Amygdala (tissue), 56 donors: ENCODE measurements at places on chromosomes 2 and 18.

DNA sequence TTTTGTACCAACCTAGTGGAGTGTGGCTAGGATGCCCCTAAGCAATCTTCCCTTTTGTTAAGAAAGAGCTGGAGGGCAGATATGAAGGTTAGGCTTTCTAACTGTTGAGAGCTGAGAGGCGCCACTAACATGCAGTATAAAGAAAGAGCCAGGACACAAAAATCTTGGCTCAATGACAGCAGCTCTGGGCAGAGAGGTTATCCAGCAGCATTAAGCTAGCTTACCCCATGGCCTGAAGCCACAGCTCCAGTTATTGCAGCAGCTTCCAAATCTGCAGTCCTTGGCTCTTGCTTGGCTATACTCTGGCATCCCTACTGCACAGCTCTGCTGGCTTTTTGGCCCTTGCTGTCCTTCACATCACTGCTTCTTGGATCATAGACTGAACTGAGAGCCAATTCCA, 213.4 kb downstream of the GPD2 start:
- DNase-seq: no peak

- no peak for DNase-seq
Observed at GRCh38 chr18:55407191-55407590, 180.8 kb downstream of the TCF4 start.

DNA sequence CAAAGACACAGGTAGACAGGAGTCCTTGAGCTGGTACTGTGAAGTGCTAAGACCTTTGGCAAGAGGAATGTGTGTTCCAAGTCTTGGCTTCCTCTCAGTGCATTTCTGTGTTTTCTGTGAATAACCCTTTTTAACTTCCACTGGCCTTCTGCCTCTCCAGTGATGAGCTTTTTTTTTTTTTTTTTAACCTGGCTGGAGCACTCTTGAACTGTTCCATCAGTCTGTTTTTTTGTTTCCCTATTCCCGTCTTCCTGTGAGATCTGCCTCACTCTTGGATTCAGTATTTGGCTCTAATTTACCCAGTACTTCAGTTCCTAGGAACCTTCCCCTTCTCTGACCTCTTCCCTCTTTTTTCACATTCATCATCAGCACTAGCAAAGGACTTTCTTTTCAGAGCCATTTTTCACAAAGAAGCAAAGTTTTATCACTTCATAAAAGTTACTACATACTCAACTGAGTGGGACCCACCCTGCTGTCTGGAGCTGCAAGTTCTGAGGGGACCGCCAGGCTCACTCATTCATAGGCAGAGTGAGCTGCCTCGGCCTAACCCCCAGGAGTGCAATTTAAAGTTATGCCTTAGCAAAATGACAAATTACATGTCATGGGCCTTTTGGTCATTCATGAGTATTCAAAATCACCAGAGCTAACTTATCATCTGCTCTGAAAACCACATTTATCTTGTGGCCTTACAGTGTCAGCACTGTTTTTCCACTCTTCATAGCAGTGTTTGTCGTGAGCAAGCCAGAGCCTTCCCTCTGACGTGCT, 126.9 kb upstream of the DAPL1 start:
- DNase-seq: no peak

DNA sequence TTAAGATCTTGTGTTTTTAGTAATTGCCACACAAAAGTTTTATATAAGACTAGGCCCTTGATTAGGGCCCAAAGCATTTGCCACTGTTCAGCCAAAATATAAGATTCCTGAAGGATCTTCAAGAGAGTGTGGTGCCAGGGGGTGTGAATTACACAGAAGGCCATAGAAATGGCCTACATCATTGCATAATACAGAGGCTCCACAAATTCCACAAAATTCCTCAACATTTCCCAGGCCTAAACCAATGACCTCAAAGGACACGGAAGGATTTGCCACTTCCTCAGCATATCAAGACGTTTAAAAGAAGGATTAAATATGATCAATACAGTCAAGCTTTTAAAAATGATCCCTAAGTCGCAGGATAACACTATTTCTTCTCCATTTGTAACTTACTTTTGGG, 24.1 kb downstream of the COL6A3 start:
- DNase-seq: no peak

- no peak for DNase-seq
Observed at GRCh38 chr2:10161961-10162441, 39.5 kb downstream of the RRM2 start.

- DNase-seq: no peak
Observed at GRCh38 chr2:107553539-107553938, 273.2 kb upstream of the RGPD4 start.

DNA sequence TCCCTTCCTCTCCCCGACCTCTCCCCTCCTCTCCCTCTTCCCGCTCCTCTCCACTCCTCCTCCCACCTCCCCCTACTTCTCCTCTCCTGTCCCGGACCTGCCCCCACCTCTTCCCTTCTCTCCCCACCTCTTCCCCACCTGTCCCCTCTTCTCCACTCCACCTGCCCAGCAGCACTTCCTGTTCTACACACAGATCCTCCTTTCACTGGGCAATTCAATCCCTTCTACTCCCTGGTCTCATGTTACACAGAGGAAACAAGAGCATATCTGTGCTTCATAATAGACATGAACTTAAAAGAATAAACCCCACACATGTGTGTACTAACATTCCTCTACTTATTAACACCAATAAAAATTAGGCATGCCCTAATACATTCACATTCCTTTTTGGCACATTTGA, 34.8 kb downstream of the TIMM21 start:
- DNase-seq: no peak

DNA sequence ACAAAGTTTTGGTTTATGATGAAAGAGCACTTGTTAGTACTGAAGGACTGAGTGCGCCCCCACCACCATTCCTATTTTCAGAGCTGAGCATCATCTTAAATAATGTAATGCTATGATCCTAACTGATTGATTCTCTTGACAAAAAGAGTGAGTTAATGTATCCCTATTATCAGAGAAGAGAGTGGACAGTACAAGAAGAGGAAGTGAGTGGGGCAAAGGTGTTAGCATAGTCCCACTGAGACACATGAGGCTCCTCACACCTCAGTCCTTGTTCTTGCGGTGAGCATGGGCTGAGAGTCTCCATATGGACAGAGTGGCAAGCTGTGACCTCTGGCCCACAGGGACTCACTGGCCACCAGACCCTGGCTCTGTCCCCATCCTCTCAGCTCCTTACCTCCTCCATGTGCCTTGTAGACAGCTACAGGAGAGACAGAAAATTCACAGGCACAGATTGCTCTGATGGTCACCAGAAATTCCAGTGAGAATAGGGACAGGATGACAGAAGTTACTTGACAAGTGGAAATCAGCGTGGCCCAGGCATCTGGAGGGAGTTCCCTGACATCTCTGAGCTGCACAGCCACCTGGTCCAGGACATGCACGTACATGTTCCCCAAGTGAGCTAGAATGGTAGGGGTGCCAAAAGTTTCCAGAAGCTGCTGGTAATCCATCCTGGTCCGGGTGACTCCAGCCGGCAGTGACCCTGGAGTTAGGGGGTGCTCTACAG, 32.6 kb downstream of the NAPG start:
- no peak for DNase-seq
